ENCODE measurements at places on chromosomes 2 and 18.

DNA sequence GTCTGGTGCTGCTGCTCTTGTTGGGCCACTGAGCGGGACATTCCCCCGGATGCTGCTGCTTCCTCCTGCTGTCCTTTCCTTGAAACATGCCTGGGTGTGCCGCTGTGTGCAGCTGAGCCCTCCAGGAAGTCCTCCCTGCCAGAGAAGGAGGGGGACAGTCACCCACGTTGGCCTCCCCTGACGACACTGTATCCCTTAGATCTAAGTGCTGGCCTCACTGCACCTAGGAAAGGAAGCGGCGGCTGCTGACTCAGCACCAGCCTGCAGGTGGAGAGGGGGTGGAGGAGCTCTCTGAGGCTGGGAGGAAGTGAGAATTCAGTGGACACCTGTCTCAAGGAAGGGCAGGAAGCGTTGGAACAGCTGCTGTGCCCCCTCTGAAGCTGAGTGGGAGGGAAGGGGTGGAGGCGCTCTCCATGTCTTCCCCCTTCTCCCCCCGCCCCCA is 239.8 kb downstream of the HAUS1 start:
- peak; percentile 59 for DNase-seq

- DNase-seq = peak; percentile 3
Measured at GRCh38 chr2:194867328-194867727, 789.7 kb upstream of the SLC39A10 start.

- no peak for DNase-seq
Measured at GRCh38 chr2:133667085-133667484, 98.8 kb upstream of the NCKAP5 start.

GRCh38 chr2:117537032-117537431 is 277.5 kb upstream of the DDX18 start:
- no peak for DNase-seq

- DNase-seq = no peak
Measured at GRCh38 chr18:41569867-41570266, 385.2 kb upstream of the PIK3C3 start.

- no peak for DNase-seq
Measured at GRCh38 chr18:48954886-48955819, 4.4 kb upstream of the SMAD7 start.
